ENCODE measurements at places on chromosomes 7 and 10.

GRCh38 chr7:139829025-139829774, at the start of gene TBXAS1:
TBXAS1 (plus strand) TSS chr7:139829264; CDS start chr7:139829391, 127 bp downstream.
- no peak for DNase-seq

GRCh38 chr10:83397806-83398205, 741.5 kb upstream of the GHITM start:
- no peak for DNase-seq

DNA sequence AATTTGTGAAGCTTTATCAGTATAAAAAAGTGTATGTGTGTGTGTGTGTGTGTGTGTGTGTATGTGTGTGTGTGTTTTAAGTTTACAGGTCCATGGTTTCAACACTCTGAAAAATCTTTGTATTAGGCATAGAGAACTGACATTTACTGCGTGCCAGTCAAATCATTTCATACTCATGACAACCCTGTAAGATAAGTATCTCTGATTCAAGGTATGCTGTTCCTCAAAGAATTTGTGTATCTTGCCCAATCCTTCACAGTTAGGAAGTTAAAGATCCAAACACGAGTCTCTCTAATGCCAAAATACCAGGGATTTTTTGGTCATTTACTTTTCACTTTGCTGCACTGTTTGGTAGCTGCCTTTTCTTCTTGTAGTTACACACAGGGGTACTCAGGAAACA, 1121.3 kb upstream of the AUTS2 start:
- no peak for DNase-seq

GRCh38 chr10:98404571-98405359, 10.2 kb downstream of the PYROXD2 start:
- no peak for DNase-seq

GRCh38 chr7:135168001-135168400, 2.5 kb downstream of the CYREN start:
- no peak for DNase-seq

DNA sequence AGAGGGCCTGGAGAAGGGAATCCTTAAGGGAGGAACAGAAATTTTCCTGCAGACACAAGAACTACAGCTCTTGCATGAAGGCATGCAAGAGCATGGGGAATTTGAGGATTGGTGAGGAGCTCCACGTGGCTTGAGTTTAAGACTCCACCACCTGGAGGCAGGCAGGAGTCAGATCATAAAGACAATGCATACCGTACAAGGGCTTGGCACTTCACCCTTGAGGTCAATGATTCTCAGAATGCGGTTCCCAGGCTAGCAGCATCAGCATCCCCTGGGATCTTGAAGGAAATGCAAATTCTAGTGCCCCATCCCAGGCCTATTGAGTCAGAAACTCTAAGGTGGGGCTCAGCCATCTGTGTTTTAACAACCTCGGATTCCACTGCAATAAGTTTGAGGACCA, 143.8 kb downstream of the C7orf25 start:
- no peak for DNase-seq
